ENCODE measurements at places on chromosomes 3 and 15.

DNA sequence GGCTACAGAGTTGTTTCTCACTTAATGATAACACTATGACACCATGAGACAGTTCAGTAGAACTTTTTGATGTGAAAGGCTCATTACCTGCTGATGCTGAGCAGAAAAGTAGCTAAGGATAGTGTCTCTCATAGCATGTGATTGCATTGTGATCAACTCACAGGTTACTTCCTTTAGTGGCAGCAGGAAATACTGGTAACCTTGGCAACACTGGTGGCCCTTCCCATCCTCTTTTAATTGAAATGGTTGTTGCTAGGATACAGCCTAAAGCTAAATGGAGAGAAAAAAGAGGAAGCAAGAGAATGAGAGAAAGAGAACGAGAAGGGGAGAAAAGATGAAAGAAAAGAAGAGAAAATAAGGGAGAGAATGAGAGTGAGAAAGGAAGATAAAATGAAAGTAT is 204.7 kb upstream of the GAP43 start:
- no peak for DNase-seq

DNA sequence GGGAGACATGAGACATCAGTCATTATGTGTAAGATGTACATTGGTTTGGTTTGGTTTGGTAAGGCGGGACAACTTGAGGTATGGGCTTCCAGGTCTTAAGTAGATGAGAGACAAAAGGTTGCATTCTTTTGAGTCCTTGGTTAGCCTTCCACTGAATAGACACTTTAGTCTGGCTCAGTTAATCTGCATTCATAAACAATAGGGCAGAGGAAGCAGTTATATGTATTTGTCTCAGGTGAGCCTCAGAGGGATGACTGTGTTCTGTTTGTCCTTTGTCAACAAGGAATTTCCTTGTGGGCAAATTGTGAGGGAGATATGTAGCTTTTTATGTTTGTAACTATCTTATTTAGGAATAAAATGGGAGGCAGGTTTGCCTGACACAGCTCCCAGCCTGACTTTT is 50.4 kb downstream of the TCF12 start:
- DNase-seq: no peak

- no peak for DNase-seq
These were observed 80.7 kb downstream of the CHST2 start for GRCh38 chr3:143200001-143200924.

GRCh38 chr15:78088773-78089080 is 3.6 kb upstream of the SH2D7 start:
- DNase-seq: no peak

DNA sequence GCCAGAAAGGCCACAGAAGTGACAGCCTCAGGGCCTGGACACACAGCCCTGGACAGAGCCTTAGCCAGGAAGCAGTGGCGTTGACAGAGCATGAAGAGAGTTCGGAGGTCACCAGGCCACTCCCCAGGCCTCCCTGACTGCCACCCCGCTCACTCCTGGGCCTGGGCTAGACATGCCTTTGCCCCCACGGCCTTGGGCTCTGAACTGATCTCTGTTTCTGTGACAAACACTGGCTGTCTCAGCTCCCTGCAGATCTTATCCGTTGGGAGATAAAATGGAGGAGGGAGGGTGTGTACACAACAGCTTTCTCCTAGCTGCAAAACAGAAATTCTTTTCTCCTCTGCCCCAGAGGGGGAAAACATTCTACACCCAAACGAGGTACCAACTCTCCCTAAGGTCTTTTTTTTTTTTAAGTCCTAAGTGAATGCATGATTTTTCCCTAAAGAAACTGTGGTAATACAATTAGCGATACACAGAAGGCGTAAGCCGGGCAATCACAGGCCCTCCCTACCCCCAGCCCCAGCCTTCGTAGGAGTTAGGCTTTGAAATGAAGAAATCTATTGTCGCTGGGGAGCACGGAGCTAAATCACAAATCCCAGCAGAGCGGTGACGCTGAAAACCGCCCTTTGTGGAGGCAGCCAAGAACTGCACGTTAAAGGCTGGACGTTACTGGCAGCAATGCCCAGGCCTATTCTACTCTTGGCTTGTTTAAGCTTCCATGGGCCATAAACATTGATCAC is 45.0 kb downstream of the SRGAP3 start:
- no peak for DNase-seq

GRCh38 chr15:39028069-39028468 is 463.5 kb upstream of the RASGRP1 start:
- DNase-seq: peak; percentile 48

- peak; percentile 17 for DNase-seq
These were observed 1.0 kb upstream of the CXCR6 start for GRCh38 chr3:45942051-45942825.

- no peak for DNase-seq
These were observed 4.0 kb upstream of the MGA start for GRCh38 chr15:41656188-41656587.

DNA sequence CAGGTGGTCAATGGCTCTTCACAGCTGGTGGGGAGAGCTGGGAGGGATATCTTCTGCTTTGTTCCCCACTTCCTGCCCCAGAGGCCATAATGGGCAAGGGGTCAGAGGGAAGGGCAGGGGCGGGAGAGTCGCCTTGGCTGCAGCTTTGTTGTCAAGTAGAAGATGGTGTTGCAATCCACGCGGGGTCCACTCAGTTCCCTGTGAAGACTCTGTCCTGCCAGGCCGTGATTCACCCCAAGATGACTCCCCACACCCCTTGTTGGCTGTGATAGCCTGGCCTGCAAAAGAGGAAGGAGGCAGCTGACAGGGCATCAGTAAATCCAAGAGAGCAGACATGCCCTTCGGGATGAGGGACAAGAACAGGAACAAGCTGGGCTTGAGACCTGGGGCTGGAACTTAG is 6.9 kb downstream of the GALNT15 start:
- DNase-seq: no peak

GRCh38 chr3:146227486-146227885 is 23.4 kb downstream of the PLSCR4 start:
- DNase-seq: no peak

DNA sequence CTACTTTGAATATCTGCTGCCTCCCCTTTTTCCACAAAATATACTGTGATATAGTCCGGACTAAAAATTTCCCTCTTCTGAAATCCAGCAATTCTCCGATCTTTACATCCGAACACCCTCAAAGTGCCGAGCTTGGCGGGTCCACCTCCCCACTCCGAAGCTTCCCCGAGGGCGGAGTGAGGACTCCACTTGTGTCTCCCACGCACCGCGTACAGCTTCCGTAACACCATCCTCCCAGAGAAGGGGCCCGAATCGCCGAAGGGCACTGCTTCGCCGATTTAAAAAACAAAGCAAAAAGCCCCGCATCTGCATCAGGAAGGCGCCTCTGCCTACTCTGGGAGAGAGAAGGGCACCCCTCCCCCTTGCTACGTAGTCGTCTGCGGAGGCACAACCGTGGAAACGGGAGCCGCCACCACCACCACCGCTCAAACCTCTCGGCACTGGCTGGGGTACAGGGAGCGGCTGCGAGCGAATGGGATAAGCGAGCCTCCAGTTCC is 551 bp downstream of the NCBP2 start:
- peak; percentile 62 for DNase-seq

DNA sequence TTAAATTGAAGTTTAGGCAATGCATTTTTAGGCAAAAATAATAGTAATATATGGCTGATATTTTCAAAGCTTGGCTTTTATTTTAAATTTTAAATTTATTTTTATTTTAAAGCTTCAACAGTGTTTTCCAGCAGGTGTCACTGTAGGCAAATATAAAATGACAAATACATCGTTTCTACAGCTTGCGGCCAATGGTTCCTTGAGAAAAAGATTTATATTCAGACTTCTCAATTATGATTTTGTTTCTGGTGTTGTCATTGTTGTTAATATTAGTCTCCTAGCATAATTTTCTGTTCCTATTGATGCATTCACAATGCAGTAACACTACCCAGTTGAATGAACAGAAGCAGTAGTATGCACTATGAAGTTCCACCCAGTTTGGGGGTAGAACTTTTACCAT is 220.7 kb upstream of the DNAJC19 start:
- peak; percentile 40 for DNase-seq

DNA sequence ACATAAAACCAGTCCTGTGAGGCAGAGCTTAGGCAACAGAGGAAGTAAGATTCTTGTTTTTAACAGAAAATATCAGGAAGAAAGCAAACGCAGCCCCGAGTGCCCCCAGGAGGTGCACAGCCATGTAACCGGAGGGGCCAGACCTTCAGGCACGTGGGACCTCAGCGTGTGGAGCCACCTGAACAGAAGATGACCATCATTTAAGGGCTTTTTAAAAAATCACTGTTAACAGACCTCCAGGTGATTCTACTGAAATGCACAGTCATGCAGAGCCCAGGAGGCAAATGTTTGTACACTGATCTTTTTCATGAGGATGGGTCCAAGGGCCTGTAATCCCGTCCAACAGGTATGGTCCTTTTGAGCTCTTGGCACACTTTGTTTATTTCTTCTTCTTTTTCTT is 38.8 kb downstream of the SPG21 start:
- no peak for DNase-seq

- no peak for DNase-seq
These were observed 4.6 kb upstream of the SAMMSON start for GRCh38 chr3:69994919-69995318.

GRCh38 chr3:157857440-157857839 is 248.8 kb downstream of the SHOX2 start:
- DNase-seq: no peak

GRCh38 chr3:23809294-23809693 is 3.5 kb downstream of the UBE2E1 start:
- DNase-seq: no peak

DNA sequence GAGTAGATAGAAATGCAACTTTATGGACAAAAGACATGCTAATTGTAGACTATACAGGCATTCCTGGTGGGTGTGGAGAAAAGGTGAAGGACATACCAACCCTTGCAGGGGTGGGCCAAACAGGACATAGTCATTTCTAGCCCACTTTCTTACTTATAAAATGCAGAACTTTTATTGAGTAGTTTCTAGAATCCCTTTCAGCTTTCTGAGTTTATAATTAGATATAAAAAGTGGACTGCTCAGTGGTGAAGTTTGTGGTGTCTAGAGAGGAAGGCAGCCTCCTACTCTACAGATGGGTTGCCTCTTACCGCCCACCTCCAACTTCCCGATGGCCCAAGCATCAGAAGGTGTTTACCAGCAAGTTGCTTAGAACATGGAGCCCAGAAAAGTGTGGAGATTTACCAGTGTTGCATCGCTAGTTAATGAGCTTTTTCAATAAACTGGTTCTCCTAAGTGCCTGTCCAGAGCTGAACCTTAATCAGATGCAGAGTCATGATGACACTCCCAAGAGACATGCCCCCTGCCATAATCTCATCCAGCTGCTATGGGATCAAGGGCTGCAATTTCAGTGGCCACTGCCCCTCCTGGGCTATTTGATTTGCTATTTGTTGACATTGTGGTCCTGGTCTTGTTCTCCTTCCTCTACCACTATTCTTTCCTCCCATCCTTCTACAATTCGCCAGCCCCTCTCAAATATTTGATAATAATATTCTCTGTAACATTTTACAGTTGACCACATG is 77.5 kb upstream of the STRIT1 start:
- DNase-seq: no peak

- DNase-seq: no peak
These were observed 217.5 kb upstream of the ROPN1 start for GRCh38 chr3:124209426-124209825.

DNA sequence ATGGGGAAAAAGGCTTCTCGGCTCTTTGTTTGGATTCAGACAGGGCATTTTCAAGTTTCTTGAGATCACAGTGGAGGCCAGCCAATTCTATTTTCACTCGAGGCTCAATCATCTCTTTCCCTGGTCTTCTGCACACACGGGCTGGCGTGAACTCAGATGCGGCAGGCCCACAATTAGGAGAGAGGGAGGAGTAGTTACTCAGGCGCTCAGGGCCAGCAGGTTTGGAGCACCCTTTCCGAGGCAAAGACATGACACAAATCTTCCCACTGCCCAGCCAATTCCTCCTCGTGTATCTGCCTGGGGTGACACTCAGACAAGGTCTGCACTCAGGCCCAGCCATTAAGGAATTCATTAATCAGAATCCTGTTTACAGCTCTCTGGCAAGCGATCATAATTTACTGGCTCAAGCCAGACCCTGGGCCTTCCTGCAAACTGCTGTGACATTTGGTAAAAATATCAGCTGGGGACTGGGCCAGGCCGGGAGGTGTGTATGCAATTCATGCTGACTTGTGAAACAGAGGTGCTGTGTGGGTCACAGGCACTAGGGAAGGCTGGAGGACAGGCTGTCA is 68.1 kb upstream of the TLE3 start:
- no peak for DNase-seq

DNA sequence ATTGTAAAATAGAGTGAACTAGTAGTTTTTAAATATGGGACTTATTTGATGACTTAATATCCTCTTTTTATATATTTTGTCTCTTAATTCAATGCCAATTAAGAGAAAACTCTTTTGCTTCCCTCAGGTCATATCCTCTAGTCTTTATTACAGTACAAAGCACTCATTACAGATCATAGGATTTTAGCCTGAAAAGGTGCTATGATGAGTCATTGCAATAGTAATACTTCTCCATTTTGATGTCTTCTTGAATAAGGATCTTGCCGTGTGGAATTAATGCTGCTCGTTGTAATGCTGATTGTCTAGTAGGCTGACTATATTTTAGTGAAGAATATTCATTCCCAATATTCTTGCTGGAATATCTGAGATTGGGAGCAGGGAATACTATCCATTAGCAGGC is 612.2 kb upstream of the GOLIM4 start:
- no peak for DNase-seq

DNA sequence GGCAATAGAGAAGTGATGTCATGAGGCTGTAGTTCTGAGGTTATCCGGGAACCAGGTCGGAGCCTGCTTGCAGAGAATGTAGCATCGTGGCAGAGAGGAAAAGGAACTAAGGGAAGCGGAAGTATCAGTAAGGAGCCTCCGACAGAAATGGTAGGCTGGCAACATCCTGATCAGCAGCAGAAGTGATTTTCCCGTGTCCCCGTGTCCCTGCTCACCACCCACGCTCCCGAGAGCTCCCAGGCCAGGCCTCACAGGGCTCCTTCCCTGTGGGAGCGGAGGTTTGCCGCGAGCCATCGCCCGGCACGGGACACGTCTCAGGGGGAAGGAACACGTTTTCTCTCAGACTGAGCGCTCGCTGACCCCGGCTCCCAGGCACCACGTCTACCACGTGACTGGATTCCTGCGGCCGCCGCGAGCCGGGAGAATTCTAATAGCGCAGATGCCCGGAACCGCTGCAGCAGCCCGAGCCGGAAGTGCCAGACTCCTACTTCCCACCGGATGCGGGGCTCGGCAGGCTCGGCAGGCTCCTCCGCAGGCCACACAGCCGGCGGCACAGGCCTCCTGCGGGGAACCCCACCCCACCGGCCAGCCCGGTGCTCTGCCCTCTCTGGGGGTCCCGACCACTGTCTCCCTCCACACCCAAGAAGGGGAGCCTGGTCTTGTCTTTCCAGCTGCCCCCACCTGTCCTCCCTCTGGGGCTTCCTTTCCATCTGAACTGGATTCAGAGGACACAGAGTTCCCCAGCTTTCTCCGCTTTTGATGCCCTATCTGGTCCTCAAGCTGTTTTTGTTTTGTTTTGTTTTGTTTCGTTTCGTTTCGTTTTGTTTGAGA is 99.3 kb downstream of the BDH1 start:
- peak; percentile 91 for DNase-seq

DNA sequence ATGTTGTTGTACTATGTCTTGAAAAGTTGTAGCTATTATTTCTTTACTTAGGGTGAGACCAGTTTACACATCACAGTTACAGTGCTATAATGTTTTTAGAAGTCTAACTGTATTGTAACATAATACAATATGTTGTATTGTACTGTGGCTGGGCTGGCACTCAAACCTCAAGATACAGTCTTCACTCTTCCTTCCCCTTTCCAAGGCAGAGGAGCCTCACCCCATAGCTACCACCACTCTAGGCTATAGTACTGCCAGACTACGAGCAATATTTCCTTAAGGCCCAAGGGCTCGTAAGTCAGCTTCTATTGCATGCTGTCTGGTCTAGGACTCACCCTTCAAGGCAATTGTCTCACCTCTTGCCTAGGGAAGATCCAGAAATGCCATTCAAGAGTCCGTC is 597.7 kb downstream of the OTOL1 start:
- no peak for DNase-seq

Measured in fibroblast of pulmonary artery (primary cell).